ENCODE measurements at places on chromosomes 2 and 18.
A peak's percentile ranks its signal among the peaks of the same experiment; 100 is the strongest.

DNA sequence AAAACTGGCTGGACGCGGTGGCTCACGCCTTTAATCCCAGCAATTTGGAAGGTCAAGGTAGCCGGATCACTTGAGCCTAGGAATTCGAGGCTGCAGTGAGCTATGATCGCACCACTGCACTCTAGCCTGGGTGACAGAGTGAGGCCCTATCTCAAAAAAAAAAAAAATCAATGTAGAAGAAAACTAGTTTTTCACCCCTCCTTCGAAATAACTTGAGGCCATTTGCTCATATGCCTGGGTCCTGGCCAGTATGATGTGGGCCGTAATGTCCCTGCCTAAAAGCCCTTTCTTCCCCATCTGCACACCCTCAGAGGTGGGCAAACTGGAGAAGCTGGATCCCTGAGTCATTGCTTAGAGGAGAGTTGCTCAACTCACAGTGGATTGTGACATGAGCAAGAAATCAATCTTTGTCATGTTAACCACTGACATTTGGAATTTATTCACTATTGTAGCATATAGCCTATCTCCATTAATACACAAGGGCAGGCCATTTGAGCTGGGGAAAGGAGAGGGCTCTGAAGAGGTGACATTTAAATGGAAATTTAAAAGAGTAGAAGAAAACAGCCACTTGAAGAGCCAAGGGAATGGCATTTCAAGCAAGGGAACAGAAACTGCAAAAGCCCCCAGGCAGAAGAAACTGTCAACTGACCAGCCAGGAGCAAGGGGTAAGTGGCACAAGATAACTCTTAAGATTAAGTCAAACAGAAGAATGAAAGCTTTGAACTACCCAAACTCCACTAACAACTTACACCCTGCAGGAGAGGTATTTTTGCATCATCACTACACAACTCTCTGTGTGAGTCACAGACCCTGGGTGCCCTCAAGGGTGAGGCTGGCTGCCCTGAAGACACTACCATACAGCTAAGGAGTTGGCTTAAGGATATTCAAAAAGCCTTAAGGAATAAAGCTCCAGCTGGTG, 7.6 kb upstream of the METTL21A start:
- DNase-seq: peak; percentile 52

DNA sequence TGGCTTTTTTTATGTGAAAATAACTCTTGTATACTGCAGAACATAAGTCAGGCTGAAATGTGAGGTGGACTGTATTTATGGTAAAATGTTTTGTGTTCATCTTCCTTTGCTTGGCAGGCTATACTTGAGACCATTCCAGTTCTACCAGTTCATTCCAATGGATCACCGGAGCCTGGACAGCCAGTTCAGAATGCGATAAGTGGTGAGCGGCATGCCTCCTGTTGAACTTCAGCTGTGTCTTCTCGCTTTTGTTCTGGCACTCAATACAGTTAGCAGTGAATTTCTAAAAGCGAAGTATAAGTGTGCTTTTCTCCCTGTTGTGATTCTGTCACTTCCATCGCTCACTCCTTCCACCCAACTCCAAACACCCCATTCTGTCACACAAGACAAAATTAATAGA, 138.5 kb downstream of the ARHGAP28 start:
- no peak for DNase-seq

GRCh38 chr2:219641390-219642068, 14.1 kb downstream of the SLC4A3 start:
- DNase-seq: no peak

- no peak for DNase-seq
Measured at GRCh38 chr2:181916726-181917718, 25.5 kb downstream of the ITPRID2 start.

DNA sequence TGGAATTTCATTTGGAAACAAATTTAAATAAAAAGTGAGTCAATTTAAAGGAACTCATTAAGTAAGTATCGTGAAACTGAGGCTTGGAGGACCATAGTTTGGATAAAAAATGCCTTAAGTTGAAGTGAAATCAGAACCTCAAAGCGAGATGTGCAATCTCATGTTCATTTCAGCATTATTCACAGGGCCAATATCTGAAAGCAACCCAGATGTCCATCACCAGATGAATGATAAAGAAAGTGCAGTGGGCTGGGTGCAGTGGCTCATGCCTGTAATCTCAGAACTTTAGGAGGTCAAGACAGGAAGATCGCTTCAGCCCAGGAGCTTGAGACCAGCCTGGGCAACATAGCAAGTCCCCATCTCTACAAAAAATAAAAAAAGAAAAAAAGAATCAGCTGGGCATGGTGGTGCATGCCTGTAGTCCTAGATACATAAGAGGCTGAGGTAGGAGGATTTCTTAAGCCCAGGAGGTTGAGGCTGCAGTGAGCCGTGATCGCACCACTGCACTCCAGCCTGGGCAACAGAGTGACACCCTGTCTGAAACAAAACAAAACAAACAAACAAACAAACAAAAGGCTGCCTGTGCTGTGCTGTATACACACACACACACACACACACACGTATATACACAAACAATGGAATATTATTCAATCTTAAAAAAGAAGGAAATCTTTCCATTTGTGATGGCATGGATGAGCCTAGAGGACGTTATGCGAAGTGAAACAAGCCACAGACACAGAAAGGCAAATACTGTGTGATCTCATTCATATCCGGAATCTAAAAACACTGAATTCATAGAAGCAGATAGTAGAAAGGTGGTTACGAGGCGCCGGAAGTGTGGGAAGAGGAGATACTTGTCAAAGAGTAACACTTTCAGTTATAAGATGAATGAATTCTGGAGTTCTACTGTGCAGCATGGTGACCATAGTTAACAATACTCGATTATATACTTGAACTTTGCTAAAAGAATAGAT, 14.5 kb downstream of the SH3RF3 start:
- DNase-seq: no peak

- DNase-seq: no peak
Measured at GRCh38 chr2:66890166-66890742, 455.3 kb downstream of the MEIS1 start.

DNA sequence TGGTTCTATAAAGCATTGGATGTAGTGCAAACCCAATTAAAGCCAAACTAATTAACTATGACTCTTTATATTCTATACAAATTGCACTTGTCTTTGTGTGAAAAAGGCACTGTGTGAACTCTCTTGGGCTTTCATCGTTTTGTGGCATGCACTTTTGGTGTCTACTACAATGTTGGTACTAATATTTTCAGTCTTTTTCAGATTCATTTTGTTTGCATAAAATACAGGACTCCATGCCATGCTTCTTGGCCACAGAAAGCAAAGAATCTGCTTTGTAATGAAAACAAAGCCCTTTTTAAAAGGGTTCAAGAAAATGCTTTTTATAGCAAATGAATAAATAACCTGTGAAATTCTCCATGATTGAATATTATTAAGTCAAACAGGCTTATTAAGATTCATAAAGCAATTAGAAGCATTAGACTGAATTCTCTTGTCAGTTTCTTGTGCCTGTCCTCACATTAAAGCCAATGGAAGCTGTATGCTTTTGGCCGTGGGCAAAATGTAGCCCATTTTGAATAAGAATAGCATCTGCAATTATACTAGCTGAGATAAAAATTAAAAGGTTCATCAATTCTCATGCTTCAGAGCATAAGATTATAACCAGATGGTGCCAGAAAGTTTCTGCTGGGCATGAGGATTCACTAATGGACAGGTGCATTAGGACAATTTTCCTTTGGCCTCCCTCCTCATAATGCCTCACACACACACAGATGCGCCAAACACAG, 1665.2 kb downstream of the SUCLG1 start:
- DNase-seq: no peak

DNA sequence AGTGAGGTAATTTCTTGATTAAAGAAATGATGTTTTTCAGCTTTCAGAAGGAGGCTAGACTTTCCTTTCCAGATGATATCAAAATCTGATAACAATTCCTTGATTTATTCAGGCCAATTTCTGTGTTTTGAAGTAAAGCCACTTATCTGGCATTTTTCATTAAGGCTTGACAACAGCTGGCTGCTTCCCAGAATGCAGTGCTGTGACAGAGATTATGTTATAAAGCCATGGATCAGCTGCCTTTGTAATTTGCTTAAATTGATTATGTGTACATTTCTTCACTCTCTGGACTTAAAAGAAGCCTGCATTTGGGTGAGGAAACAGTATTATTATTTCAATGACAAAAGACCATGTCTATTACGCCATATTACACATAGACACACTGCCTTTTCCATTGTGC, 136.0 kb downstream of the PLCL1 start:
- DNase-seq: no peak

- DNase-seq: no peak
Measured at GRCh38 chr2:175931805-175932204, 70.3 kb downstream of the LNPK start.

- DNase-seq: no peak
Measured at GRCh38 chr2:189541591-189541990, 39.0 kb downstream of the SLC40A1 start.

DNA sequence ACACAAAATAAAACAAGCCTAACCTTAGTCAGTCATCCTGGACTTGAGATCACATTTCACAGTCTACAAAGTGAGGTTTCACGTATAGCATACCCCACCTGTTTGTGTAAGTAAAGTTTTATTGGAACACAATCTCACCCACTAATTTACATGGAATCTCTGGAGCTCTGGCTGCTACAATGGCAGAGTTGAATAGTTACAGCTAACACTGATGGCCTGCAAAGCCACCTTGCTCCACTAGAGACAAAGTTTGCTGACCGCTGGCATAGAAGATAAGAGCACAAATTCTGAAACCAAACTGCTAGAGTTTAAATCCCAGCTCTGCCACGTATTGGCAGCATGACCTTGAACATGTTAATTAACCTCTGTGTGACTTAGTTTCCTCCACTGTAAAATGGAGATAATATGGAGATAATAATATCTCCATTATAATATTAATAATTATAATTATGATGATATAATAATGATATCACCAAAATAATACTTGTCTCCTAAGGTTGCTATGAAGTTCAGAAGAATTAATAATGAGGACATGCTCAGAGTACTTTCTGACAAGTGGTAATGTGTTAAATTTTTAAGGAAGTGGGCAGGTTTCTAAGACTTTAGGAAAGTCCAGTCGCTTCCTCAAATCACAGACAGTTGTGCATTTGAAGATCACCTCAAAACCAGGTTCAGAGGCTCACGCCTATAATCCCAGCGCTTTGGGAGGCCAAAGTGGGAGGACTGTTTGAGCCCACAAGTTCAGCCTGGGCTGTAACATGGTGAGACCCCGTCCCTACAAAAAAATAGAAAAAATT, 204.6 kb downstream of the SH3RF3 start:
- no peak for DNase-seq

DNA sequence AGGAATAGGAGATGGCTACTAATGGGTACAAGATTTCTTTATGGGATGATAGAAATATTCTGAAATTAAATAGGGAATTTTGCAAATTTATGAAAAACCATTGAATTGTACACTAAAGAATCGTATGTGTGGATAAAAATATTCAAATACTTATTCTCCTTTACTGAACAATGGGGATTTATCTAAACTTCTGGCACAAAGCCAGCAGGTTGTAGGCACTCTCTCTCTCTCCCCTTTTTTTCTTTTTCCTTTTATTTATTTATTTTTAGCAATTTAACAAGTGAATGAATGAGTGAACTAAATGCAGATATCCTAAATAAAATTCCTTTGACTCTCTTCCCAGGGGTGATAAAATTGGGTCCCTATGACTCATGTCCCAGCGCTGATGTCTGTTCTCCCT, 21.9 kb upstream of the SCYGR2 start:
- DNase-seq: no peak

DNA sequence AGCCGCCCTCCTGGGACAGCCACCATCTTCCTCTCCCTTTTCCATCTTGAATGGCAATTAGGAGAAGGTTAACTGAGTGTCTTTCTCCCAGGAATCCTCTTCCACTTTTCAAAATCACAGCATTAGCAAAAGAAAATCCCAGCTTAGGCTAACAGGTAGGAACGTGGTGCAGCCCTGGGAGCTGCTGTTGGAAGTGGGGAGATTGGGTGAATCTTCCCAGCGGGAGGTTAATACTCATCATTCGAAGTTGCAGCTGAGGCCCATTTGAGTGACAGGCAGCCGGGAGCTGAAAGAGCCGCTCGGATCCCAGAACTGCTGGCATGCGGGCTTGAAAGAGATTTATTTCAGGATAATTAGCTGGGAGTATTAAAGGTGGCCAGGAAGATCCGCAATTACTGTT, 306.0 kb downstream of the BCL11A start:
- DNase-seq: no peak

Measured in left lobe of liver (tissue), 2 donors.